ENCODE measurements at places on chromosomes 4 and X.

DNA sequence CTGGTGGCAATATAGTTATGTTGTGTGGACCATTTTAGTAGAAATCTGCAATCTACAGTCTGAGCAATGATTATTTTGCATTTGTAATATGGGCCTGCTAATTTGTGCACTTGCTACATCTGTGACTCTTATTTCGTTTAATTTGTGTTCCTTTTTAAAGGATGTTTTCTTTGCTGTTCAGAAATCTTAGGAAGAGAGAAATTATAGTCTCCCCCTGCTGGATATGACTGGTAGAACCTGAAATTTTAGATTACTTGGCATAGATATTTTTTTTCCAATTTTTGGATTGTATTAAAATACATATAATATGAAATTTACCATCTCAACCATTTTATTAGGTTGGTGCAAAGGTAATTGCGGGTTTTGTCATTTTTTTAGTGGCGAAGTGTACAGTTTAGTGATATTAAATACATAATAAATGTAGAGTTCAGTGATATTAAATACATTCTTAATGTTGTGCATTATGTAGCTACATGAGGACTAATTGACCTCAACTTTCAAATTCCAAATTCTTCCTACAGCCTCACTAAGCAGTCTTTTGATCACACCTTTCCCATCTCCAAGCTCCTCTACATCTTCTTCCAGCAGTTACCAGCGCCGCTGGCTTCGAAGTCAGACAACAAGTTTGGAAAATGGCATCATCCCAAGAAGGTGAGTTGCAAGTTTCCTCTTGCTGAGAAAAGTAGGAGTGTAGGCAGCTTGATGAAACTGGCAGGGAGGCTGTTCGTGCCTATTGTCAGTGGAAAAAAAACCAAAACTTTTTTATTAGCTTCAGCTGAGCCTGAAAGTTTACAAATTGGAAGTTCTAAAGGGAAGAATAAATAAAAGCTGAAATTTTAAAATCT, 82.2 kb downstream of the FNIP2 start:
- peak; percentile 37 for DNase-seq

DNA sequence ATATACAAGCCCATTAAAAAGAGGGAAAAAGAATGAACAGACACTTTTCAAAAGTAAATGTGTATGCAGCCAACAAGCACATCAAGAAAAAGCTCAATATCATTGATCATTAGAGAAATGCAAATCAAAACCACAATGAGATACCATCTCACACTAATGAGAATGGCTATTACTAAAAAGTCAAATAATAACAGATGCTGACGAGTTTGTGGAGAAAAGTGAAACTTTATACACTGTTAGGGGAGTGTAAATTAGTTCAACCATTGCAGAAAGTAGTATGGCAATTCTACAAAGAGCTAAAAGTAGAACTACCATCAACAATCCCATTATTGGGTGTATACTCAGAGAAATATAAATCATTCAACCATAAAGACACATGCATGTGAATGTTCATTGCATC, 203.0 kb downstream of the ARAP2 start:
- no peak for DNase-seq

- DNase-seq, result no peak
These were observed 472.9 kb upstream of the GRID2 start for GRCh38 chr4:91830681-91831395.

GRCh38 chr4:182695842-182696241, 221.3 kb downstream of the DCTD start:
- DNase-seq, result no peak

DNA sequence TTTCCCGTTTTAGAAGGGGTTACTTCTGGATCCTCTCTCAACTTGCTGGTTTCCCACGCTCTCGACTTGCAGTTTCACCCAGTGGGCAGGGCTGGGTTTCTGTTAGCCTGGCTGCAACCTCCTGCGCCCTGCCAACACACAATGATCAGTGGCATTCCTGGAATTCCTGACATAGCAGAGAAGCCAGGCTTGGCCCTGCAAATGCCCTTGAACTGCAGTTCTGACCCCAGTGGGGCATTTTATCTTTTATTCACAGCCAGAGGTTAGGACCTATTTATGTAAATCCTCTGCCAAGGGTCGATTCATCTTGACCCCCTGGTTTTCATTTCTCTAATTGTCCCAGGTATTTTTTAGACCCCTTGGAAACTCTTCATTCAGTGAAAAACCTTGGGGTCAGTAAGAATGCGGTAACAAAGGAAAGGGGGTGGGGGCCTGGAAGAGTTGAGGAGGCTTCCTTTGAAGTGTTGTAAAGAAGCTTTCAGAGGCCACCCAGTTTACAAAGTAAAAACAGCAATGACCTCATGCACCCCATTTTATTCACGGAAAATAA, 217.6 kb downstream of the ZNF674 start:
- DNase-seq, result no peak

DNA sequence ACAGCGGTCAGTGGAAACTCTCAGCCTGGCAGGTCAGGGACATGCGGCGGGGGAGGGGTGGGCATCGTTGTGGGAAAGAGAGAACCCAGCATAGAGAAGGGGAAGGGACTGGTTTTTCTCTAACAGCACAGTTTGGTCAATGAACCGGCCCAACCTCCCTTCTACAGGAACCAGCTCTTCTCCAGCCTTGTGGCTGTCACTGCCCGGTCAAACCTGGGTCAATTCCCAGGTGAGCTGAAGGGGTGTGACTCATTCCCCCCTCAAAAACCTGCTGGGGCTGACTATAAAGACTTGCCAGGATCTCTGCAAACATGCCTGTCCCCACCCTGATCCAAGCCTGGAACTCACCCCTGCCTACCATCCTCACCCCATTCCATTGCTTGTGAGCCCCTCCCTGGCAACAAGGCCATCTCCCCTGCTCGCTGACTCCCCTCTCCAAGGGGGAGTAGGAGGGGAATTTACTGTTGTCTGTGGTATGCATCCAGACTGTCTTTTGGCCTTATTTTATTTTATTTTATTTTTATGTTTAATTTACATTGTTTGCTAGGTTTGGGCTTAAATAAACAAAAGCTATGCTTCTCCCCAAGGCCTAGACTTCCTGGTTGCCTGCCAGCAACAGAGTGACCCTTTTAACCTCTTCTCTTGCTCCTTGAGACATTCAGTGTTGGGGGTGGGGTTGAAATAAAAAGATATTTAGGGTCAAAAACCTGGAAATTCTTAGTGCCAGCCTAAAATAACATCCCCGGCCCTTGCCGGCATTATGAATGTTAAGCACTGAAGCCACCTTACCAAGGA, 49.6 kb downstream of the TSC22D3 start:
- DNase-seq, result no peak

GRCh38 chrX:96771486-96771885, 86.8 kb downstream of the DIAPH2 start:
- DNase-seq, result peak; percentile 66

GRCh38 chr4:105025263-105026017, 121.2 kb upstream of the TET2 start:
- DNase-seq, result no peak

DNA sequence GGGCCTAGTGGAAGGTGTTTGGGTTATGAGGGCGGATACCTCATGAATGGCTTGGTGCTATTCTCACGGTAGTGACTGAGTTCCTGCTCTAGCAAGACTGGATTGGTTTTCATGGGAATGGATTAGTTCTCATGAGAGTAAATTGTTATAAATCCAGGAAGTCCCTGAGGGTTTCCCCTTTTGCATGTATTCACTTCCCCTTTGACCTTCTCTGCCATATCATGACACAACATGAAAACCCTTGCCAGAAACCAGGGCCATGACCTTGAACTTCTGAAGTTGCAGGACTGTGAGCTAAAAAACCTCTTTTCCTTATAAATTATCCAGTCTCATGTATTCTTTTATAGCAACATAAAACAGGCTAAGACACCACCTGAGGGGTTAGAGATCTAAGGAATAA, 529.7 kb upstream of the RPS6KA3 start:
- peak; percentile 5 for DNase-seq

DNA sequence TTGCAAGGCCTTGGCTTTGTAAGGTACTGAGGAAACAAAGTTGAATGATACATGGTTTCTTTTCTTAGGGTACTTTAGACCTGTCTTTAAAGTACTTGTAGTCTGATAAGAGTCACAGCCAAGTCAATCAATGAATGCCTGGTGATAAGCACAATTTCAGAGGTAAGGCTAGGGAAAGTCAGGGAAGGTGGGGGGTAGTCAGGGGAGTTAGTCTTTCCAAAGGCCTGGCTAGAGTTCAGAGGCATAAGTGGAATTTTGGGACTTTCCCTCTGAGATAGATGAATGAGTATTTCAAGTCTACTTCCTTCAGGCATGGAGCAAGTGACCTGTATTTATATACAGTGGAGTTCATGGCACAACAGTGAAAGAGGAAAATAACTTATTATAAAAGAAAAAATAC, 78.3 kb downstream of the SLC4A4 start:
- DNase-seq, result no peak

GRCh38 chr4:15240764-15241163, 187.1 kb upstream of the C1QTNF7 start:
- DNase-seq, result no peak

- DNase-seq, result no peak
These were observed 21.0 kb upstream of the POLA1 start for GRCh38 chrX:24672701-24673190.

GRCh38 chr4:6469898-6470501, 2.4 kb downstream of the PPP2R2C start:
- no peak for DNase-seq

DNA sequence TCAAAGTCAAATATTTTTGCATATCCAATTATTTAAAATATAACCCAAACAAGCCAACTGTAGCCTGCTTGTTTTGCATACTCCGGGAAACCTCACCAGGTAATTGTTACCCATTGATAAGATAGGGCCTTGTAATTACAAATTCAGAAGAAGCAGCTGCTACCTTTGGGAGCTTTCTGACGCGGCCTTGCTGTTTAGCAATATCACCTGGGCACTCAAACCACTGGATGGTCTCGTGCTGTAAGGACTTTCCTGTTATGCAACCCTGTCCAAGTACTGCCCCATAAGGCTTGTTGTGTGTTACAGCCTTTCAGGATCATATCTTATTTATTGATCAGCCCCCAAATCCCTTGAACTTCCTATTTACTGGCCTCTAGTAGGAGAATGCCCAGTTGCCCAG, 52.1 kb downstream of the HS3ST1 start:
- no peak for DNase-seq

DNA sequence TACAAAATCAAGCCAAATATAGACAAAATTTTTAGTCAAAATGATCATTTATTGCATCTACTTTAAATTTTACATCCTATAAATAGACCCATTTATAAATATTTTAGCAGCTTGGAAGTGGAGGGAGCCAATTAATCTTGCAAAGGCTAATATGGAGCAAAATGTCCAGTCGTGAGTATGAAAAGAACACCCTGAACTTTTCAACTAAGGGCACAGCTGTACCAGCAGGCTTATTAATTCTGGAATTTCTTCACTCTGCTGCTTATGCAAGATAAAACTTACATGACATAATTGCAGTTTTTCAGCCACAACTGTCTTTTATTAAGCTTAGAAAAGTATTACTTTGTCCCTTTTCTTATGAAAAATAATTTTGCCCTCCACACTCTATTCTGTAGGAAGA, 22.9 kb upstream of the USP53 start:
- peak; percentile 37 for DNase-seq

- DNase-seq, result no peak
These were observed 11.7 kb upstream of the TENM3 start for GRCh38 chr4:182231496-182231895.

- DNase-seq, result peak; percentile 21
These were observed 59.1 kb downstream of the ANXA3 start for GRCh38 chr4:78610546-78611214.

GRCh38 chr4:165765053-165765452, 108.0 kb upstream of the TLL1 start:
- DNase-seq, result no peak

- no peak for DNase-seq
These were observed 59.1 kb downstream of the CASP3 start for GRCh38 chr4:184590196-184590595.

DNA sequence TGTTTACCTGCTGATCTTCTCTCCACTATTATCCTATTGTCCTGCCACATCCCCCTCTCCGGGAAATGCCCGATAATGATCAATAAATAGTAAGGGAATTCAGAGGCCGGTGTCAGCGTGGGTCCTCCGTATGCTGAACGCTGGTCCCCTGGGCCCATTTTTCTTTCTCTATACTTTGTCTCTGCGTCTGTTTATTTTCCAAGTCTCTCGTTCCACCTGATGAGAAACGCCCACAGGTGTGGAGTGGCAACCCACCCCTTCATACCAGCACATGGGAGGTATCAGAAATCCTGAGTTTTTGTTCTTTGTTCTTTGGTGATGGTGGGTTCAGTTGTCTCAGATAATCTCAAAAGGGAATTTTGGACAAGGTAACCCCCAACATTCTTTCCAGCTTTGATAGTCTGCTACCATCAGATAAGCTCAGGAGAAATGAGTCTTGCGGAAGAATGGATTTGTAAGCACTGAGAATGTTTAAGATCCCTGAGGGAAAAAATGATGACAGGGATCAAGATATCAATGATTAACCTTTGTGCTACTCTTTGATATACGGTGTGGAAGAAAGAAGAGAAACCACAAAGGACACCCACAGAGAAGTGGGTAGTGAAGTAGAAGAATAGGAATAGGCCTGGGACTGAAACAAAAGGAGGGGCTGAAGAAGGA, 117.9 kb downstream of the CEP44 start:
- no peak for DNase-seq

DNA sequence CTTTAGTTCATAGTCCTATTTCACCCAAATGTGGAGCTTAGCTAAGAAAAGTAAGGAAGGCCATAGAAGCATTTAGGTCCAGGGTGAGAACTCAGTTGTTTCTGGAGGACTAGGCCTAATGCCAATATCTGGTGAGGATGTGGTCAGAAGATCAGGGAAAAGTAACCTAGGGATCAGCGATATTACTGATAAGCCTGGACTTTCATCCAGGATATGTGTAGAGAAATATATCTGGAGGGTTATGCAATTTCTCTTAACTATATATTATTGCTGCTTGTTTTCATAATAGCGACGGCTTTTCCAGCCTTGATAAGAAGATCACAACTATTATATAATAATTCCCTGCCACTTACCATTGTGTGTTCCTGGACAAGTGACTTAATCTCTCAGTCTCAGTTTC, 81.1 kb downstream of the FRAS1 start:
- no peak for DNase-seq

DNA sequence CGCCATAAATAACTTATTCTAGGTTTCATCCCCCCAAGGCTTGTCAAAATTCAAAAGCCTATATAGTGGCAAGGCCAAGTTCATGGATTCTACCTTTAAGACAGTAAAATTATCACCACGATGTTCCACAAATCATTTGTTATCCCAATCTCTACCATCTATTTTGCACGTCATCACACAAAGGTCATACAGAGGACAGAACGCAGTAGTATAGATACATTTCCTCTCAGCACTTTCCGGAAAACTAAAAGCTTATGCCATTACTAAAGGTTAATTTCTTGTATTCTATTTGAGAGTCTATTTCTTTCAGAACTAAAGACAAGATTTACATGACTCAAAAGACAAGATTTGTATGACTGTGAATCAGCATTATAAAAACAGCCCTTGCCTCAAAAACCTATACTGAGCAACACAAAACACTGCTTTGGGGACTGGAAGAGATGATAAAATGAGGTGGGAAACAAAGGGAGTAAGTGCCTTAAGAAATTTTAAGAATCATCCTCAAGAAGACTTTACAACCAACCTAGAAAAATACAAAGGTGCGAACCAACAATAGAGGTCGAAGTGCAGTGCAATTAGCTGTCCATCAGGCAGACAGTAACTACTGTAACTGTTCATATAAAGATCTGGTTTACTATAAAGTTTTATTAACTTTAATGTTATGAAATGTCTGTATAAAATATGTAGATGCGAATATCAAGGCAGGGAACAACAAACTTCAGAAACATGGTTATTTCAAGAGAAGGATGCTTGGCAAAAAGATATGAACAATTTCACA, 7.6 kb downstream of the UBE2D3 start:
- no peak for DNase-seq

Data from inflammatory macrophage treated with lipopolysaccharide for 4 hours (primary cell).